ENCODE measurements at places on chromosomes 11 and 22.

DNA sequence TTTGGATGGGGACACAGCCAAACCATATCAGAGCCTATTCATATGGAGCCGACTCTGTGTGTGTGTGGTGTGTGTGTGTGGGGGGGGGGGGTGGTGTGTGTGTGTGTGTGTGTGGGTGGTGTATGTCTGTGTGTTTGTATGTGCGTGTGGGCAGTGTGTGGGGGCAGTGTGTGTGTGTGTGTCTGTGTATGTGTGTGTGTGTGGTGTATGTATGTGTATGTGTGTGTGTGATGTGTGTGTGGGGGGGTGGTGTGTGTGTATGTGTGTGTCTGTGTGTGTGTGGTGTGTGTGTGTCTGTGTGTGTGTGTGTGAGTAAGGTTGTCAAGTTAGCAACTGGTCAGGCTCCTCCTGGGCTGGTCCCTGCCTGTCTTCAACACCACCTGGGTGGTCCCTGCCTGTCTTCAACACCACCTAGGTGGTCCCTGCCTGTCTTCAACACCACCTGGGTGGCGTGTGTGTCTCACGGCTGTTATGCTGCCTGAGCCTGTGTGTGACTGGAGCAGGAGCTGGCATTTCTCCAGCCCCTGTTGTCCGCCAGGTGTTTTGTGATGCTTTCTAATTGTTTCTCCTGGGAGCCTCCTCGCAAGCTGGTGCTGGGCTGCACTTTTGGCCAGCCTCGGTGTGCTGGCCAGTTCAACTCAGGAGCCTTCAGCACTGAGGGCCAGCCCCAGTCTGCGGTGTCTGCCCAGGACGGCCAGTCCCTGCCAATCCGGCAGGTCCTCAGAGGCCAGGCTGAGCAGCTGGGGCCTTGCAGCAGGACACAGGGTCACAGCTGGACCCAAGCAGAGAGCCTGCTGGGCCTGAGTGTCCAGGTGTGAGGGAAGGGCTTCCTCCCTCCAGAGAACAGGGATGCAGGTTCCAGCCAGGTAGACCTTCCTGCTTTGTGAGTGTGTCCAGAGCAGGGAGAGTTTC lies 21.5 kb upstream of the PVALB start:
- no peak for DNase-seq

DNA sequence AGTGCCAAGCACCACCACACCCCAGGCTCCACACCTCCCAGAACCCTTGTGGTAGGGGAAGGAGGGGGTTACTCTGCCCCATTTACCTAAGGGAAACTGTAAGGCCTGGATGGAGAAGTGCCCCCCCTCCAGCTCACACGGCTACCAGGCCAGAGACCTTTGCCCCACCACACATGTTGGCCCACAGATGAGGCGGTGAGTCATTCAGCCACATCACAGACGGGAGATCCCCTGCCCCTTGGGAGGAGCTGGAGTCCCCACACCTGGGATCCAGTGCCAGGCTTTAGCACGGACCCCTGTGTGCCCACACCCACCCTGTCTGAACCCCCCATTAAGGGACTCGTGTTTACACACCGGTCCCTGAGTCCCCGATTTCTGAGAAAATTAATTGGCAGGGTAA lies 24.9 kb downstream of the CDKN1C start:
- peak; percentile 61 for DNase-seq

DNA sequence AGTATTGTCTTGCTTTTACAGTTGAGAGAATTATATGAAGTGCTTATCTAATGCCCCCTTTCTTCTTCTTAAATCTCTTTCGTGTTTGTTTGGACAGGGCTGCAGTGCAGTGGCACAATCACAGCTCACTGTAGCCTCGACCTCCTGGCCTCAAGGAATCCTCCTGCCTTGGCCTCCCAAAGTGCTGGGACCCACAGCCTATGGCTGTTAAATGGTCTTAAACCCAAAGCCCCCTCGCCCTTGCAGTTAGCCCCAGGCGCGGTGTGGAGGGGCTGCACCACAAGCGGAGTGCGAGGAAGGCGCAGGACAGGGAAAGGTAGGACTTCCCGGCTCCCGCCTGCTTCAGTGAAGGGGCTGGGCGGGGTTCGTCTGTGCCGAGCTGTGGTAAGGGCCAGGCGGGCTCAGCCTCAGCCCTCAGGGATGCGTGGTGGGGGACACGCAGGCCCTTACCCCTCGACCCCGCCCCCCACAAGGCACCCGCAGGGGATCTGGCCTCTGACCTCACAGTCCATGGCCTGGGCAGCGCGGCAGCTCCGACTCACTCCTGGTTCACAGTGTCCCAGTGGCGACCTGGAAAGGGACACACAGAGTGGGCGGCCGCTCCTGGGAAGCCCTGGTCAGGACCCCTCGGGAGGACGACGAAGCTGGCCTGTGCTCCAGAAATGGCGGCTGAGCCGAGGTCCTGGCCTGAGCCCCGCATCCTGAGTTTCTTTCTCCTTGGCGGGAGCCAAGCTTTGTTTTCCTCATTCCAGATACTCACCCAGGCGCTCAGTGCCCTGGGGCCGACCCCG lies 24.5 kb downstream of the BID start:
- no peak for DNase-seq

- DNase-seq, result peak; percentile 58
Measured at GRCh38 chr11:107999759-108000455, 8.8 kb upstream of the CUL5 start.

DNA sequence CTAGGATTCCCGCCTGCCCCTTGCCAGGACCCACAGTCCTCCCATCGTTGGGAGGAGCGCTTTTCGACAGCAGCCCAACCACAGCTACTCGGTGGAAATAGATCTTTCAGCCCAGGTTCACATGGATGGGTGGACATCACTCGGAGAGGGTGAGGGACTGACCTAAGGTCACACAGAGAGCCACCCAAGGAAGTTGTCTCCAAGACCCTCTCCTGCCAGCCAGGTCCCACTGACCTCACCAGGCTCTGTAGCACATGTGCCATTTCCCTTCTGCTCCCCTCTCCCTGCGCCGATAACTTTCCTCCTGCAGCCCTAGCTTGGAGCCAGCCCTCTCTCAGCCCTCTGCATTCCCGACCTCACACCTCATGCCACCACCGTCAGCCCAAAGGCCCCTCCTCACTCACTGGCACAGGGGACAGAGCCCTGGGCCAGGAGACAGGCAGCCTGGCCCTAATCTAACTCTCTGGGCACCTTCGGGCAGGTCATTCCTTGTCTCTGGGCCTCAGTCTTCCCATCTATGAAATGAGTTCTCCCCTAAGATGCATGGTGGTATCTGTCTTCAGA lies 4.7 kb downstream of the KCNJ4 start:
- no peak for DNase-seq

DNA sequence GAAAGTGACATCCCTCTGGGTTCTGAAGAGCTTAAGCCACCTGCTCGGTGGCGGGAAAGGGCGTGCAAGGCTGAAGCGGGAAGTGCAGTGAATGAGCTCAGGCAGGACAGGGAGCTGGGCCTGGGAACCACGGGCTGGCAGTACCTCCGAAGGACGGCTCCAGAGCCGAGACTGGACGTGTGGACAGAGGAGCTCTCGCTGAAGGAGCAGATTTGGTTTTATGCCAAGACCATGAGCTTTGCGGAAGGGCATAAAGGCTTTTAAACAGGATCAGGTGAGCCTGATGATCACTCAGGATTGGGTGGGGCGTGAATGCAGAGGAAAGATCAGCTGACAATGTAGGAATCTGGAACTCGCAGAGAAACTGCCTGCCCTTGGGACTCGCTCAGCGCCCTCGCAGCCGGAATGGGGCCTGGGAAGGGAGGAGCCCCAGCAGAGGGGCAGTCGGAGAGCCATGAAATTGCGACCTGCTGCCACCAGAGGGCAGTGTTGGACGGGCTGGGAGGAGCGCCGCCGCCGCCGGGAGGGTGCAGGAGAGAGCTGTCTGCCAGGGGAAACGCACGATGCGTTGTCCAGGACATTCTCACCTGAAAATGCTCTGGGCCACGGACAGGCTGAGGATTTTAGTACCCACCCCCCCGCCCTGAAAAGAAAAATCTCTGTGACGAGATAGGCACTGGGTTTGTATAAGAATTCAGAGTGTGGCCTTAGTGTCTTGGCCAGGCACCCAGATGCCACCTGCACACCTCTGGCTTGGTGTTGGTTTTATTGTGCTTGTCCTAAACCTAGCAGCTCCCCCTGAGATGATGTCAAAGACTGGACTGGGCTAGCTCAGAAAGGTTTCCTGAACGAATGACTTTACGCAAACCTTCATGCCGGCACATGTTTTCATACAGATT lies 324.4 kb downstream of the NTM start:
- peak; percentile 85 for DNase-seq

DNA sequence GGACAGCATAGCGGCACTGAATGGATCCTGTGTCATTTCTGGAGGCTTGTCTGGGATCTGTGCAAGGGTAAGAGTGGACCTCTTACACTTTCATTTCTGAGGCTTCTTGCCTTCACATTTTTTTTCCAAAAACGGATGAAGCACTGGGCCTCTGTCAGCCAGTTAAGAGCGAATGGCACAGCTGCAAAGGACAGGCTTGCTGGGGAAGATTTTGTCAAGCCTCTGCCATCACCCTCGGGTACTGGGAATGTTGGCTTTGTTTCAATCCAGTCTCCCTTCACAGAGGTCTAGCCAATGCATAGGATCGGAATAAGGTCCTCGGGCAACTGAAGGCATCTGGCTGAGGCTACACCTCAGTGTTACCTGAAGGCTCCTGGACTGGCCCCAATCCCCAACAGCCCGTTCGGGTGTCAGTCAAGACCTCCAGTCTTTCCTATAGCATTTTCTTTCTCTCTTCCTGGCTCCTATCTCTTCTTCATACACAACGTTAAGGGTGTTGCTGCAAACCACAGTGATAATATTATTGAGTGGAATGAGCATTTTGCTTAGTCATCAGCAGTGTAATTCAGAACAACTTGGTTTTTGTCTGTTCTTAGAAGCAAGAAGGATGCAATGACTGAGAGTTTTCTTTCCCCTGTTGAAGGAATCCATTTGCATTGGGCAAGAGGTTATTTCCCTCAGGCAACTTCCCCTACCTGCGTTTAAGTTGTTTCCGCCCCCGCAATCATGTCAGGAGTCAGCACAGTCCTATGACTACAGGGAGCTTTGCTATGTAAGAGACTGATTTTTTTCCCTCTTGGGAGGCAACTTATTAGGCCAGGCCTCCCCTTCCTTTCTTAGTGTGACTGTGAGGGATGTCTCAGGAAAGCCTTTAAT lies 22.8 kb downstream of the NPAT start:
- peak; percentile 91 for DNase-seq

DNA sequence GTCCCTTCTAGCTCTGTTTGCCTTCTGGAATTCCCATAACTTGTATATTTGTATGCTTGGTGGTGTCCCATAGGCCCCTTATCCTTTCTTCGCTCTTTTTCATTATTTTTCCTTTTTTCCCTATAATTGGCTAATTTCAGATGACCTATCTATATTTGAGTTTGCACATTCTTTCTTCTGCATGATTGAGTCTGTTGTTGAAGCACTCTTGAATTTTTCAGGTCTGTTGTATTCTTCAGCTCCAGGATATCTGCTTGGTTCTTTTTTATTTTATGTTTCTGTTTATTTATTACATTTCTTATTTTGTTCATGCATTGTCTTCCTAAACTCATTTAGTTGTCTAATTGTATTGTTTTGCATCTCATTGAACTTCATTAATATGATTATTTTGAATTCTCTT lies 28.0 kb downstream of the NCAM1 start:
- no peak for DNase-seq

GRCh38 chr22:27670701-27671412 lies 130.7 kb downstream of the MN1 start:
- DNase-seq, result no peak

- no peak for DNase-seq
Measured at GRCh38 chr11:125412177-125412496, 83.9 kb downstream of the FEZ1 start.

GRCh38 chr22:46528121-46528610 lies 9.3 kb downstream of the CELSR1 start:
- peak; percentile 30 for DNase-seq

DNA sequence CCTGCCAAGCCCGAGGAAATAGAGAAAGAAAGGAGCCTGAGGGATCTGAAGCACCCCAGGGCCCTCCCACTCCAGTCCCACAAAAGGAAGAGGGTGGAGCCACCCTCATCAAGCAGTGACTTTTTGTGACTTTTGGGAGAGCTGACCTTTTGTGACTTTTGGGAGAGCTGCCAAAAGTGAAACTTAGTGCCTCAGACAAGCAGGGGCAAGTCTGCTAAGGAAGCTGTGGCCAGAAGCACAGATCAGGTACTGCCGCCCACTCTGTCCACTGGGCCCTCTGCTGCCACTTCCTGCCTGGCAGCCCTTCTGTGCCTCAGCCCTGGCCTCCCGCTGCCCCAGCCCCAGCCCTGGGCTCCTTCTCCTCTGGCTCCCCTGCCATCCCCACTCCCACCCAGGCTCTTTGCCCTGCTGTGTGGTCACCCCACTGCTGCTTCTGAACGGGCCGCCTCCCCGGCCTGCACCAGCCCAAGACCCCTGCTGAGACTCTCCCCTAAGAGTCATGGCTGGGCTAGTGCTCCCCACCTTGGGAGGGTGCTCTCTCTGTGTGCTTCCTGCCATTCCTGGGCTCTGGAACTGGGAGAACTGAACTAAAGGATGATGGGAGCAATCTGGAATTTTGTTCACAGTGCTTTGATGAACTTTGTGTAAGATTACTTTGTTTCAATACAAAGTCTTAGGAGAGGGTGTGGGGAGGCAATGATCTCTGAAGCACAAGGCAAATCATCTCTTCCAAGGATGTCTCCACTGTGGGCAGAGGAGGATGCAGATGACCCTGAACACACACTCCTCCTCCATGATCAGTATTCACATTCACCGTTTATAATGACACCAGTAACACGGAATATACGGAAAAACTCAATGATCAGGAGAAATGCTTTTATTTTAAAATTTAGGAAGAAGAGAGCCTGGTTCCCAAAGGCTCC lies at the start of gene APOBEC3H:
Gene APOBEC3H, plus strand, starts transcription at position 147 of the 923 bp plus-strand sequence. CDS start 3,035 bp downstream, outside the sequence.
- peak; percentile 30 for DNase-seq

DNA sequence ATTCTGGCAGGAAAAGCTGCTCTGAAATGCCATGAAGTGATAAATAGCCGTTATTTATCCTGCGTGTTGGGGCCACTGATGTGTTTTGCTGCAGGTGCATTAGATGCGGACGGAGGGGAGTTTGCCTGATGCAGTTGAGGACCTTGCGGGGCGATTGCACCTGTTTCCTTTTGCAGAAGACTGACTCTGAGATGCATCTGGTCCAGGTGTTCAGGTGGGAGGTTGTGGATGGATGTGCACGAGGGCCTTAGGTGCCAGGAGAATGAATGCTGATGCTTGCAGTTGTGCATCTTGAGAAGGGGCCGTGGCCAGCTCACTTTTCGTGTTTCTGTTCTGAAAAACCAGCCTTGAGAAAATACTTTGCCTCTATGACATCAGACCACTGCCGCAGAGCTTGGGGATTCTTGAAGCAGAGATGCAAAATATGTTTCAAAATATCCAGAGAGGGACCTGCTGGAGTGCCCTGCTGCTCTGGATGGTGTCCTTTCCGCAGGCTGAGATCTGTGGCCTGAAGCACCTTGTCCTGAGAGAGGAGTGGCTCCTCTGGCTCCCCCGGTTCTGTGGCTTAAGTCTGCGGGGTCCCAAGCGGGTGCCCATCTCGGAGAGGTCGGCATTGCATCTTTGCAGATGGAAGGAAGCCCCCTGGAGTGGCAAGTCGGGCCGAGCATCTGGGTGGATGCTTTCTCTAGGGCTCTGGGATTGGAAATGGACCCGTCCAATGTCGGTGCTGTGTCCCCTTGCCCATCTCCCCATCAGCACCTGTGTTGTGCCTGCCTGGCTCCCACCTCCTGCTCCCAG lies 1031.1 kb downstream of the TBC1D22A start:
- no peak for DNase-seq

Measured in activated CD4-positive, alpha-beta T cell treated with anti-CD3 and anti-CD28 coated beads for 36 hours (primary cell).